Activated CD8-positive, alpha-beta T cell treated with anti-CD3 and anti-CD28 coated beads for 36 hours (primary cell): ENCODE measurements at places on chromosomes 6 and 20.

- no peak for DNase-seq
Observed at GRCh38 chr6:81693266-81693665, 59.2 kb downstream of the TENT5A start.

- DNase-seq: no peak
Observed at GRCh38 chr6:138346302-138347195, 31.2 kb upstream of the SMIM28 start.

- no peak for DNase-seq
Observed at GRCh38 chr6:140988780-140989179, 1143.9 kb upstream of the GJE1 start.

DNA sequence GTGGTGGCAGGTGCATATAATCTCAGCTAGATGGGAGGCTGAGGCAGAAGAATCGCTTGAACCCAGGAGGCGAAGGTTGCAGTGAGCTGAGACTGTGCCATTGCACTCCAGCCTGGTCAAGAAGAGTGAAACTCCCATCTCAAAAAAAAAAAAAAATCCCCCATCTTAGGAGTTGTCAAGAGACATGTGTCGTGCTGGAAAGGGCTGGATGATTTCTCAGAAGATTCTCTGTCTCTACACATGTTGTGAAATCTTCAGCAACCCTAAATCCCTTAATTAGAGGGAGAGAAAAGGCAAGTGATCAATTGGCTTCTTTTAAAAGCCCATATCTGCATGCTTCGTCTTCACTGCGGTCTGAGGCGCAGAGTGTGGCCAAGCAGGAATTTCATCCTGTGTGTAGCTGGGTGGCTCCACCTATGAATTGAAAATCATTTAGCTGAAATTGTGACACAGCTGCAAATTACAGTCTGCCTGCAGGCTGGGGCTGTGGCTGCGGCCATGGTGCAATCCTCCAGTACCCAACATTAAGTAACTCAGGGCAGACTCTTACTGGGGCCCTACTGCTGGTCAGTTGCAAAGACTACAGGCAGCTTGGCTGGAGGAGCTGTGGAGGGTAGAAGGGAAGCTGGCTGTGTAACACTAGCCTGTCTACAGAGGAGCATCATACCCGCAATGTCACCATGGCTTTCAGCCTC, 3.2 kb upstream of the TGM3 start:
- no peak for DNase-seq

GRCh38 chr6:72205500-72205899, 319.1 kb downstream of the RIMS1 start:
- DNase-seq: no peak

GRCh38 chr6:46888031-46888430, 33.7 kb downstream of the ADGRF5 start:
- no peak for DNase-seq

GRCh38 chr6:164415832-164416563, 893.4 kb downstream of the C6orf118 start:
- DNase-seq: no peak

DNA sequence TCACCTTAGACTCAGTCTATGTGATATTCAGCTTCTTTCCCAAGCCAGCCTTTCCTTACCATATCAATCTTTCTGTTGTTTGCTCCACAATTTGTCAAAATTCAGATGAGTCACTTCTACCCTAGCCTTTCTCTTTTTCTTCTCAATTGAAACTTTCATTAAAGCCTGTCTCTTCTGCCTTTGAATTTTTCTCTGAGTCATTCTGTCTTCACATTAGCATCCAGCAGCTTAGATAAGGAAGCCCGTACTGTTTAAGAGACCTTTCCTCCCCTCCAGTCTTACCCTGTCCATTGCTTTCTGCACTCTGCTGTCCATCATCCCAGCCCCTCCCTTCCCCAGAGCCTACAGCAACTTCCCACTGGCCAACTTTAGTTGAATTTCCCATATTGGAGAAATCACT, 34.9 kb upstream of the RALGAPA2 start:
- DNase-seq: no peak

DNA sequence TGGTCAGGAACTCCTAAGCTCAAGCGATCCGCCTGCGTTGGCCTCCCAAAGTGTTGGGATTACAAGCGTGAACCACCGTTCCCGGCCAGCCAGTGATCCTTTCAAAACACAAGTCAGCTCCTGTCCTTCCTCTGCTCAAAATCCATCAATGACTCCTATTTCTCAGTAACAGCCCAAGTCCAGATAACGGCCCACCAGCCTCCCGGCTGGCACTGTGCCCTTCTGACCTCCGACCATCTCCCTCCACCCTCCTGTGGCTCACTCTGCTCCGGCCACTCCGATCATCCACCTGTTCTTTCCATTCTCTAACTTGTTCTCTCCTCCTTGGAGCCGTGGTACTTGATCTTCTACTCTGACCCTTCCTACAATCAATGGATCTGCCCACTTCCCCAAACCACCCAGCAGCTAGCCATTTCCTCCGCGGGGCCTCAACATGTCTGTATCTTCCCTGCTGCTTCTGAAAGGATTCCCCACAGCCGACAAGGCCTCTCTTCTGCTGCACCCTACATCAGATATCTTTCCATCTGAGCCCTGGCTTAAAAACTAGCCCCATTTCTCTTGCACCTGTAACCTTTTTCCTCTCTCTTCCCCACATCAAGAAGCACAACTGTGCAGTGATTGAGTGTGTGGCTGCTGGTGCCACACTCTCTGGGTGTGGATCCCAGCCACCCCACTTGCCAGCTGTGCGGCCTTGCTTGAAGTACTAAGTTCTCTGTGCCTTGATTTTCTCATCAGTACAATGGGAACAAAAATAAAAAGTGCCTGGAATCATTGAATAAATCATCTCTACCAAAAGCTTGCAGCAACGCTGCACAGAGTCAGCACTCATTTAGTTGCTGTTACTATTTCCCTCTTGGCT, 6.1 kb upstream of the ZMYND8 start:
- DNase-seq: no peak

DNA sequence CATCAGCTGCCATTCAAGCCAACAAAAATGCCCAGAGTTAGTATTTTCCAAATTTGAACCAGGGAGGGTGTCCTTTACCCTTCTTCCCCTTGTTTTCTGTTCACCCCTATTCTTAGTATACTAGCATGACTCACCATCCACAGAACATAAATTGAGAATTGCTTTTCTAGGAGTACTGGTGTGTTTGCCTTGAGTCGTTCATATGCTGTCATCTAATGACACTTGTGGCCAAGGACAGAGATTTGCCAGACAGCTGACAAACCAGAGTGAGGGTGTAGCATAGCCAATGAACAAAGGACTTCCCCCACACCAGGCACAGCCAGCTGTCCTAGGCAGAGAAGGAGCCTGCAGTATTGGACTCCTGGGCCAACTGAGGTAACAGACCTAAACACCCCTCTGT, 62.2 kb downstream of the FILIP1 start:
- peak; percentile 6 for DNase-seq

DNA sequence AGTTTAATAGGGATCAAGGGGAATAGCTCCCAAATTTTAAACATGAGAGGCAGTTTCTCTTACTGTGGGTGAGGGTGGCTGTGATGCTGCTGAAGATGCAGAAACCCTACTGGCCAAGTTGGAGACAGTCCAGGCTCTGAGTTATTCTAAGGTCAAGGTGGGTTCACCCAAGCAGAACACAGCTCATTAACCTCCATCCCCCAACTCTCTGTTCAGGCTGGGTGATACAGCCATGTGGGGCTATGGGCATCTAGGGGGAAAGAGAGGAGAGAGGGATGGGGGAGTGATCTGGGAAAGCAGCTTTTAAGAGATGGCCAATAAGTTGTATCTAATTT, 18.9 kb upstream of the TRAM2 start:
- no peak for DNase-seq

DNA sequence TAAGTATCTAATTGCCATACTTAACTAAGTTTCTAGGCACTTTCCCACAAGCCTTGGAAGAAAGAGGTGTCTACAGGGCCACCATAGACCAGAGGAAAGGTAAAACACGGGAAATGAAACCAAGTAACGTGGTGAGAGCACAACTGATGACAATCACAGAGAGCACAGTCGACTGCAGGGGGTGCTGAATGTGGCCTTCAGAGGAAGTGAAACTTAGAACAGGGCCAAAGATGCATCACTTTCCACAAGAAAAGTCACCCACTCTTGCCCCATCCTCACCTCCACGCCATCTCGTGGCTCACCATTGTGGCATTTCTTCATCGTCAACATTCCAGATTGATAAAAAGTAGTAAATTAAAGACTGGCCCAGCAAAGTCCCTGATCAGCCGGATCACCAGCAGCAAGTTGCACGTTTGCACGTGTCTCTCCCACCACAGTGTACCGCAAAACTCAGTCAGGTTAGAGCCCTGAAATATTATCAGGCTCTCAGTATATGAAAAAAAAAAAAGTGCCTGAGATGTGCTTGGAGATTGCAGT, 31.4 kb downstream of the HIVEP2 start:
- DNase-seq: peak; percentile 88
